ENCODE measurements at places on chromosomes 6 and 20. TPM values are rescaled to one million over a fixed set of nuclear protein-coding genes. Genes with fewer than 3 reads are reported as not detected.
A peak's percentile ranks its signal among the peaks of the same experiment; 100 is the strongest.

GRCh38 chr6:43714311-43715055, 26.9 kb upstream of the MRPS18A start:
- DNase-seq: no peak

GRCh38 chr6:3290149-3290930, 31.6 kb downstream of the PSMG4 start:
- DNase-seq: no peak

- DNase-seq: peak; percentile 1
Measured at GRCh38 chr6:158005626-158006180, 24.0 kb downstream of the SYNJ2 start.

DNA sequence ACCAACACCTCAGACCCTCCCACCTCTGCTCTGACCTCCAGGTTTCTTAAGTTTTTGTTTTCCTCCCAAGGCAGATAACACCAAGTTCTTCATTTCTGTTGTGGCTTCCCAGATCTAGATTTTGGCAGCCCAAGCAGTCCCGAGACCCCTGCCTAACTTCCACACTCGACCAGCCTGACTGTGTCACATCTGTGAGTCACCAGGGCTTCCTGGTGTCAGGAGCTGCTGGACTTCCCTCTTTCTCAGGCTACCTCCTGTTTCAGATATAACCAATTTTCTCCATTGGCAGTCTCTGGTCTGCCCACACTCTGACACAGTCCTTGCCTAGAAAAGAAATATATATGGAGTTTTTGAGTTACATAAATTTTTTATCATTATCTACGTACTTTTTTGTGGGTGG, 46.1 kb upstream of the CCN6 start:
- peak; percentile 28 for DNase-seq

GRCh38 chr20:64003960-64004725, 23.2 kb downstream of the PRPF6 start:
- DNase-seq: no peak

The ARFGEF3 gene
- total RNA-seq: 1.4 TPM

- no peak for DNase-seq
Measured at GRCh38 chr6:170289951-170290295, 955 bp downstream of the DLL1 start.

DNA sequence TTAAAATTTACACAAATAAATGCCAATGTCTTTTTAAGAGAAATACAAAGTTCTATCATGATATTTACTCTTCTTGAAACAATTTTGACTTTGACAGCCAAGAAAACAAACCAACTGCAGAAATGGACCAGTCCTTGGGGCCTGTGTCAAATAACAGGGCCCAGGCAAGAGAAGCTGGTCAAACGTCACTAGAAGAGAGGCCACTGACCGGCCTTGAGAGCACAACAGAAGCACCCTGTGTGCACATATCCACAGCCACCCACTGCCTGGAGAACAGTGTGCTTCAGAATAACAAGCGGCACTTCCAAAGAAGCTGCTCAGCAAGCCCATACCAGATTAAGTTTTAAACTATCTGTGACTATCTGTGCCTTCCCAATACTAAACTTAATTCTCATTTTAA, 14.8 kb downstream of the APMAP start:
- no peak for DNase-seq

GRCh38 chr6:88047510-88048150, at the start of gene SPACA1:
Gene SPACA1, plus strand, starts transcription at chr6:88047841. Its CDS starts 65 bp downstream, at chr6:88047906.
- no peak for DNase-seq

DNA sequence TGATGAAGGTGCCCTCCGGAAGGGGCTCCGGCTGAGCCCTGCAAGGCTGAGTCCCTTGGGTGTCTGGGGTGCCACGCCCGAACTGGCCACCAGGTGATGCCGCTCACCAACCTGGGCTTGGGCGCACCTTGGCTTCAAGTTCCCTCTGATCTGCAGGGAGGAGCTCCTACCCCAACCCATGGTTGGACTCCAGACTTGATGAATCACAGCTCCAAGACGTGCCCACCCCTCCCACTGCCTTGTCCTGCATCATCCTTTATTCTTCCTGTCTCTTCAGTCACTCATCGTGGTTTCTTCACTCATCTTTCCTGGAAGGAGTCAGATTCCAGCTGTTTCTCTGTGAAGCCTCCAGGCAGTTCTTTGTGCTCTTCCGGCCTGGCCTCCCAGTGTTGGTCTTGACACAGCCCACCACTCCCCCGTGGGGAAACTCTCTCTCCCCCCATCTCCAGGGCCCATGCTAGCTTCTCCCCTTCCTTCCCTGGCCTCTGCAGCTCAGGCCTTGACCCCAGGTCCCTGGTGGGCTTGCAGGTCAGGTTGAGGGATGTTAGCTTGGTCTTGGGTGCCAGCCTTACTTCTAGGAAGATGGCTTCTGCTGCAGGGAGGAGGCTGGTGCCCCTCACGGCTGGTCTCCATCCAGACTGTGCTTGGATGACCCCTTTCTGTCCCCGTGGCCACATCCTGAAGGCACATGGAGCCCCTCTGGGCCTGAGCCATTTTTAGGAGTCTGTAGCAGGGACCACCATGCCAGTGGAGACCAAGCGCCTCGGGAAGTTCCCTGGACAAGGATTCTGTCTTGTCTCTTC, 2.6 kb upstream of the ZBP1 start:
- DNase-seq: no peak

DNA sequence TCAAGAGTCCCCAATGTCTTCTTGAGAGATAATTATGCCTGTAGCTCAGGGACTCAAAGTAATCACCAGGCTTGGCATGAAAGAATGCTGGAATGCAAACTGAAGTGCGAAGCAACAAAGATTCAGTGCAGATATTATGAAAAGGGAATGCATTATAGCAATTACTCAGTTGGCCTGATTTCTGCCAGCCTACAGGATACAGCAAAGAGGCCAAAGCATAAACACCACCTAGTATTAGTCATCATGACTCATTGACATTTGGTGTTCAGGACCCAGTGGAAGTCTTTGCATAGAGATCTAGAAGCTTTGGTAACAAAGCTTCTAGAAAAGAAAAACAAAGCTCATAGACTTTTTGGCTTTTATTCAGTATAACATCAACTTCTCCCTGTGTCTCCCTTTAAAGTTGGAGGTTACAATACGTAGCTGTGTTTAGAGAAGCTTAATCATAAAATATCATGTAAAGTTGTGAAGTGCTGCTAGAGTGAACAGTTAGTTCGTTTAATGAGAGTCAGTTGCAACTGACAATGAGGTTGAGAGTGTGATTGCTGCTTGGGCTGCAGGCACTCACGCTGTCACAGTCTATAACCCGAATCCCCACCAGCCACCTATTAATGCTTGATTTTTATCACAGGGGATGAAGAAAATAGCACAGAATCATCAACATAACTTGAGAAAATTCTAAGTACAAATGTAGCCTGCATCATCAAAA, 932.7 kb downstream of the TFAP2A start:
- no peak for DNase-seq

GRCh38 chr6:25028328-25028727, 92.6 kb upstream of the RIPOR2 start:
- no peak for DNase-seq

- DNase-seq: no peak
Measured at GRCh38 chr6:42431877-42432276, 19.8 kb downstream of the TRERF1 start.

The DEF6 gene
- 2.5 TPM for total RNA-seq

The HEY2 gene
- 2.5 TPM for total RNA-seq

- no peak for DNase-seq
Measured at GRCh38 chr20:16711661-16712258, 18.1 kb upstream of the SNRPB2 start.

The BMP2 gene
- total RNA-seq: 6.1 TPM

The AIF1 gene
- 37.4 TPM for total RNA-seq

GRCh38 chr6:33994472-33995308, 151.2 kb downstream of the GRM4 start:
- no peak for DNase-seq

The ARMH2 gene
- not detected for total RNA-seq

DNA sequence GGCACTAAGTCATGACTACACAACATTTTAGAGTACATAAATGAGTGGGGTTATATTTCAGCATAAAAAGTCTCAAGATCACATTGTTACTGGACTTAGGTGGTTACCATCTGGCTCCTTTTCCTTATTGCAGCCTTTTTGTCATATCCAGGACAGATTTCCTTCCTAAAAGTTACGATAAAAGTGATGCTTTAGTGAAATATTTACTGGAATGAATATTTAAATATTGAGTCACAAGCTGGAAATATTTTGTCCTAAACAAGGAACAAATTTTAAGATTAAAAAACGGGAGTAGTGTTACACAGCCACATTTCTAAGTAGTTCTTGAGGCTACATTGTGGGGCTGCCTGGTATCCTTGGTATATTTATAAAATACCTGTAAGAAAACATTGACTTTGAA, 52.2 kb downstream of the CDC40 start:
- no peak for DNase-seq

- no peak for DNase-seq
Measured at GRCh38 chr20:47456952-47457724, 44.5 kb upstream of the NCOA3 start.

GRCh38 chr20:57630061-57630460, 9.8 kb upstream of the ZBP1 start:
- DNase-seq: no peak

DNA sequence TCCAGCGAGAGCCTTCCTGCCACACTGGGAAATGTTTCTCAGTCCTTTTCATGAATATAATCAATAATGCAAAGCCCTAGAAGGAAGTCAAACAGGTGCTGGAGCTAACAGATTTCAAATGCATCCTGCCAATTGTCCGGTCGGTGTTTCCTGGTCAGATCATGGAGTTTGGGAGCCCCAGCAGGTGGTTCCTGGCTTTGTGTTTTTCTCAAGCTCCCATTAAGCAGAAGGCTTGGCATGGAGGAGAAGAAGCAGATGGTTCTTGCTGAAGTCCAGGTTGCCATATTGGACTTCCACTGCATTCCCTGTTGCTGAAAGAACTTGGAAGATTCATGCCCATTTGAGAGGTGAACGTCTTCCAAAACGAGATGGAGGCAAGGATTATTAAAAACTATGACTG, 68.6 kb downstream of the GFOD1 start:
- no peak for DNase-seq

DNA sequence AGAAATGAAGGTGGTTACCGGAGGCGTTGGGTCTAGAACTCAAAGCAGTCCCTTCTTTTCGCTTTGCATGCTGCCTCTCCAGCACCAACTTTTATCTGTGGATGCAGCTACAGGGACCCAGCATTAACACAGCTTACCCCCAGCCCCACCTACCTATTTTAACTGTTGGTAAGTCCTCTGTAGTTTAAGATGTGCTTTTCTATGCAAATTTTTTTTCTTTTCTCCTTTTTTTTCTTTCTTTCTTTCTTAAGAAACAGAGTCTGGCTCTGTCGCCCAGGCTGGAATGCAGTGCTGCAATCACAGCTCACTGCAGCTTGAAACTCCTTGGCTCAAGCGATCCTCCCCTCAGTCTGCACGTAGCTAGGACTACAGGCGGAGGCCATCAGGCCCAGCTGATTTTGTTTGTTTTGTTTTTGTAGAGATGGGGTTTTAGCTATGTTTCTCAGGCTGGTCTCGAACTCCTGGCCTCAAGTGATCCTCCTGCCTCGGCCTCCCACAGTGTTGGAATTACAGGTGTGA, 6.5 kb upstream of the USP45 start:
- peak; percentile 47 for DNase-seq

The TRMT6 gene
- 7.3 TPM for total RNA-seq

The SNAI1 gene
- 2.7 TPM for total RNA-seq

The MUC21 gene
- total RNA-seq: not detected

DNA sequence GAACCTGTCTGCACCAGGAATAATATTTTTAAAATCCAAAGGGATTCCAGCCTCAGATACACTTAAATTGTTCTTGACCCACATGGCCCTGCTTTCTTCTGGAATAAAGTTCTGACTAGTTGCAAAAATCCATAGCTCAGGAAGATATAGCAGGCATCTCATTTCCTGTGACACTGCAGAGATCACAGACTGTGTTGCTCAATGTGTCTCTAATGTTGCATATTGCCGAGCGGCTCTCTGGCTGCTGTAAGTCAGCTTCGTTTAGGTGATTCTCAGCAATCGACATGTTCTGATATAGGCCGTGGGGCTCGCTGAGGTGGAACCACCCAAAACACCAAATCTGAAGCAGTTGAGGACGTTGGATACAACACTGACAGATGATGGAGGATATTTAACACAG, 498.3 kb upstream of the AGPAT4 start:
- no peak for DNase-seq

DNA sequence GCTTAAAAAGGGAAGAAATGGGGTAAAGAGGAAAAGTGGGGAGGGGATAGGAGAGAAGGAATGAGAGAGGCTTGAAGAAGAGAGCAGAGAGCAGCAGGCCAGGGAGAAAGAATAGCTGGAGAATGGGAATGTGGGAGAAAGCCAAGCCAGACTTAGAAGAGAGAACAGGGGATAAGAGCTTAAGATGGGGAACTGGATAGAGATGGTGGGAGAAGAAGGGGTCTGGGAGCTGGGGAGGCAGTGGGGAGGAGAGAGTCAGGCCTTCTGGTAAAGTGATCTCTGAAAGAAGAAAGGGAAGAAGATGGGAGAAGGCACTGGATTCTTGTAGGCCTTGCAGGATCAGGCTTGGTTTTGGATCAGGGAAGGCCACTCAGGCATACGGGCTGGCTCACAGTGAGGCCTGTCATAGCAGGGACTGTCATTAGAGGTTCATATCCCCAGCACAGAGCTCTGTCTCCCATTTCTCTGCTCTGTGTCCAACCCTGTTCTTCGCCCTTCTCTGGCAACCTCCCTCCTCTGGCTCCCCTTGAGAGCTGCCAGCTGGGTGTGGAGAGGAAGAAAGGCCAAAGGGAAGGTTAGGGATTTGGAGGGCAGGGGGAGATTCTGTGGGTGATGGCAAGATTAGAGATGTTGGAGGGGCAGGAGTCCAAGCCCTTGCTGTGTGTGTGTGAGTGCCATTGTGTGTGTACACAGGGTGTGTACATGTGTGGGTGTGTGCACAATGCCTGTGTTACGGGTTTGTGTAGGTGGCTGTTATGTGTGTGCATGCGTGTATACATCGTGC, 9.3 kb downstream of the SYNGAP1 start:
- no peak for DNase-seq

The RSPO4 gene
- total RNA-seq: 0.74 TPM

DNA sequence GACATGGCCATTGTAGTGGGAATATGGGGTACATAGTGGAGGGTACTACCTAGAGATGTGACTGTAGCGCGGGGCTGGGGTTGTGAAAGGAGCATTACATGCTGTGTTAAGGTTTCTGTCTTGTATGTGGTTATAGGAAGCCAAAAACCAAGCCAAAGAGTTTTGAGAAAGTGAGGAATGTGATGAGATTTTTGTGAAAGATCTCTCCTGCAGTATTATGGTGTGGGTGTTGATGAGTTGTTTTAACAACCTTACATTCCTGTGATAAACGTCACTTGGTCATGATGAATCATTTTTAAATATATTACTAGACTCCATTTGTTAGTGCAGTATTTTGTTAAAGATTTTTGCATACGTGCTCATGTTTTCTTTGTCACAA, 48.9 kb downstream of the ZFAND3 start:
- DNase-seq: no peak

- DNase-seq: no peak
Measured at GRCh38 chr6:98847416-98847778, 13.0 kb downstream of the POU3F2 start.

The C6orf15 gene
- not detected for total RNA-seq

Data from left cardiac atrium (tissue), 4 donors.